ENCODE measurements at places on chromosomes 1 and 21.

DNA sequence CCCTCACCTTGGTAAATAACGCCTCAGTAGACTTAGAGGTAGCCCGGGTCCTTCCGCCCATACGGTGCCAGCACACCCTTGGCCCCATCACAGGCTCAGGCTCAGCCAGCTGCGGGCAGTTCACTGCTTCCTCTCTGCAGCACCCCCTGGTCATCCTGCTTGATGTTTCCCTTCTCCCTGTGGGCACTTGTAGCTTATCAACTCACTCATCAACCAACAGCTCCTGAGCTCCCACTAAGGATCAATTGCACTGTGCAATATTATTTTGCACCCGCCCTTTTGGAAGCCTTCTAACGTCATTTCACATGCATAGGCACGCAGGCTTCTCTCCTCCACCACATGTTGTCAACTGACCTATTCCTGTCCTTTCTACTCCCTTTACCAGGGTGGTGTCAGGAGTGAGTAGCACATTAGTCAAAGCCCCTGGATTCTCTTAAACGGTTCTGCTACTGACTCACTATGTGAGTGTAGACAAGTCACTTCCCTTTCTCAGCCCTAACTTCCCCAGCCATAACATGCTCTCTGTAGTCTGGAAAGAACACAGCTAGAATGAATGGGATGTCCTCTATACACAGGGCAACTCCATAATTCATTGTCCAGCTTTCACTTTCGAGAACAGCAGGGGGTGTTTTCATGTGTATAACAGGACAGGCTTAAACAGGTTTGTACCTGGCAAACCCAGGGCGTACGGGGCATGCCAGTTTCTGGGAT, 47.1 kb upstream of the IRF2BP2 start:
- peak; percentile 92 for DNase-seq

GRCh38 chr1:40625076-40625475, 40.4 kb downstream of the RIMS3 start:
- DNase-seq: peak; percentile 18

GRCh38 chr1:178134061-178134460, 40.2 kb downstream of the RASAL2 start:
- DNase-seq: peak; percentile 89

DNA sequence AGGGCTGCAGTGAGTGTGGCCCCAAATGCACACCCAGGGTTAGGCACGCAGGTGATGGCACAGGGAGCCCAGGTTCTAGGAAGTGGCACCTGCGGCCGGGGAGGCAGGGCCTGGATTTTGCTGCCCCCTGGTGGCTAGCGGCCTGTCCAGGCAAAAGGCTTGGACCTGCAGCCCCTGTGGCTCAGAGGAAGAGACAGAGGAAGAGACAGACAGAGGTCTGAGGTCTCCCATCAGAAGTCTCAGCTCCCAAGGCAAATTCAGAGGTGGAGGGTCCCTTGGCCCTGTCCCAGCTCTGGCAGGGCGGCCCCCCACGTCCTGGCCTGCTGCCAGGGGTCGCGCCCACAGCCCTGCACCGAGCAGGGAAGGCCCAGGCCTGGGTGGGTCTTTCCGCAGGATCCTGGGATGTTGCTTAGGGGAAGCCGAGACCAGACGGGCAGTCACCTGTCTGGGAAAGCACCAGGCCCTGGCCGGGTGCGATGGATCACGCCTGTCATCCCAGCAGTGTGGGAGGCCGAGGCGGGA, 8.0 kb upstream of the TNFRSF14 start:
- peak; percentile 89 for DNase-seq

- DNase-seq: no peak
Observed at GRCh38 chr21:27408826-27409225, 441.9 kb upstream of the ADAMTS5 start.

DNA sequence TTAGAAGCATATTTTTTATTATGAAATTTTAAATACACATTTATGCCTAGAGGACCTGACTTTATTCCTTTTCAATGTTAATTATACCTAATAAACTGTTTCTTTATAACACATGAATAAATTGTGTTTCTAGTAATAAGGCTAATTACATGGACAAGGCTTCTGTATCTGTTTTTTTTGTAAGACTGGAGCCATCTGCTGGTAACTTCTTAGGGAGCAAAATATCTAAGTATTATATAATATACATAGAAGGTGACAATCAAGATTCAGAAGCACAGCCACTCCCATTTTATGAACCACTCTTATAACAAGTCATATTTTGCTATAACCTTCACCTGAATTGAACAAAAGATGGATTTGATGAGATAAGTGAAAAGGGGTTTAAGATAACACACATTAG, 84.2 kb downstream of the LBR start:
- DNase-seq: peak; percentile 40

- no peak for DNase-seq
Observed at GRCh38 chr1:154886281-154887015, 16.4 kb upstream of the KCNN3 start.

- no peak for DNase-seq
Observed at GRCh38 chr1:202304375-202304774, 37.4 kb downstream of the UBE2T start.

GRCh38 chr1:28812669-28813468, 899 bp downstream of the OPRD1 start:
- no peak for DNase-seq

DNA sequence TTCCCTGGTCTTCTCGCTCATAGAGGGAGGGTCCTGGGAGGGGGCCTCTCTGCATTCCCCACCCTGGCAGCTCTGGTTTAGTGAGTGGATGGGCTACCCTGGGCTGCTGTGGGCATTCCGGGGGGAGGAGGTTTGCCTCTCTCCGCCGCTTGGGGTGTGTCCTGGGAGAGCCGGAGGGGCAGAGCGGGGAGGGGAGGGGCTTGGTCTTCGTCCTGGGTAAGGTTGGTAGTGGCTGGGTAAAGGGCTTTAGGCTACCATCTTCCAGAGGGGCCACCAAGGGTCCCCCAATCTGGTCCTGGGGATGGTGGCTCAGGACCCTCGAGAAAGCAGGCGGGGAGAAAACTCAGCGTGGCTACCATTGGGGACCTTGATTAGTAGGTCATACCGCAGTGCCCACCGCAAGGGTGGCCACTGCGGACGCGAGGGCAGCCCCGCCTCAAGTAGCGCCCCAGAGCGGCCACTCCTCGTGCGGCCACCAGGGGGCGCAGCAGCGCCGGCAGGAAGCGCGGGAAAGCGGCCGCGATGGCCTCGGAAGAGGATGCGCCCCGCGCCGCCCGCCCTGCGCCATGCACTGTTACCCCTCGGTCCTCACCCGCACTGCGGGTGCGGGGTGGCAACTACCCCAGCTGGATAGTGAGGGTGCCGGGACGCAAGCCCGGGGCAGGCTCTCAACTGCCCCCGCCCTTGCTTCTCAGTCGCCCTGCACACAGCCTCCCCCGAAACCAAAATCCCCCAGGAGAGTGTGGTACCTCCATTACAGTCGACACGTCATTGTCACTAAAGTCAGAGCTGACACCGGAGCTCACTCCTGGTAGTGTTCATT, 44.1 kb upstream of the SLC25A33 start:
- peak; percentile 86 for DNase-seq

- DNase-seq: no peak
Observed at GRCh38 chr1:242224461-242224860, 225.6 kb upstream of the MAP1LC3C start.

- DNase-seq: peak; percentile 78
Observed at GRCh38 chr1:26290122-26290881, 10.4 kb downstream of the SH3BGRL3 start.

- DNase-seq: no peak
Observed at GRCh38 chr1:170213596-170213995, 67.8 kb downstream of the NTMT2 start.

DNA sequence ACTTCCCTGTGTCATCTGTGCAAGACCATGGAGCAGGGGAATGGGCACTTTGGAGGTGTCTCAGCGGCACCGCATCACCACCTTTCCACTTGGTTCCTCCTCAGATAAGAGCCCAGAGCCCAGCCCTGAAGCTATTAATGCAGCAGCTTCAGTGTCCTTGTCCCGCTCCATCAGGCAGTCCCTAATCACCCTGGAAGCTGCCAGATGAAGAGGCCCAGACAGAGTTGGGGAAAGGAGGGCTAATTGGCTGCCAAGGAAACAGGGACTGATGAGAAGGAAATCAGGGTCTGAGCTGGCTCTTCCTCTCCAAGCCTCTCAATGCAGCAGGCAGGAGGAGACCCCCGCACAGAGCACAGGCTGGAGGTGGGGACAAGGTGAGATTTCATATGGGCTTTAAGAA, 83.1 kb upstream of the KLHDC7A start:
- DNase-seq: no peak

DNA sequence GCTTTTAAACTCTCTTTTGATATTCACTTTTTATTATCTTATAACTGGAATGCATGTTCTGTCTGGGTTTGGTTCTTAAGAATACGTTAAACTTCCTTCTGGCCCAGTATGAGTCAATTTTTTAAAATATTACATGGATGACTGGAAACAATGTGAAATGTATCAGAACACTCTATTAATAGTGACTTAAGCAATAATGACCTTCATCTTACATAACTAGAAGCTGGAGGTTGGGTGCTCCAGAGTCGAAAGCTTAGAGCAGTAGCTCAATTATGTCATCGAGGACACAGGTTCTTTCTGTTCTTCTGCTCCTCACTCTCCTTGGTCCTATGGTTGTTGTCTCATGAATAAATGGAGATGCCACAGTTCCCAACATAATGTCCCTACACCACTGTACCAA, 91.6 kb upstream of the FOXD3 start:
- DNase-seq: peak; percentile 5

DNA sequence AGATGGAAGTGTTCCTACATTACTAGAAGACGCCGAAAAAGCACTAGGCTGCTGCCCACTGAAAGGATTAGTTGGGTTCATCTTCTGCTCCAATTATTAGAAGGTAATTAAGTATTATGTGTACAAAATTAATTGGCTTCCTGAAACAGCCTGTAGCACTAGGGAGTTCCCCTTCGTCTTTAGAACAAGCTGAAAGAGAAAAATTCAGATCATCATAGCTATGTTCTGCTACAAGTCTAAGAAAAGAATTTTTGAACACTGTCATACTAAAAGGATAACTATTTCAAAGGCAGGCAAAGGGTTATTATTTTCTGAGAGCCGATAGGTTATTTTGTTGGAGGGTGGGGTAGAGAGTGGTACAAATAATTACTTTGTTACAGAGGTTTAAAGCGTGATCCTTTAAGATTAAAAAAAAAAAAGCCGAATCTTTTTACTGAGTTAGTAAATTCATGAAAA, at the start of gene MCM3AP:
Gene MCM3AP, minus strand, starts transcription at position 406 of the 456 bp plus-strand sequence. Its CDS starts 325 bp downstream, at position 81.
- no peak for DNase-seq

- DNase-seq: peak; percentile 50
Observed at GRCh38 chr1:184806296-184806721, 51.7 kb upstream of the EDEM3 start.

DNA sequence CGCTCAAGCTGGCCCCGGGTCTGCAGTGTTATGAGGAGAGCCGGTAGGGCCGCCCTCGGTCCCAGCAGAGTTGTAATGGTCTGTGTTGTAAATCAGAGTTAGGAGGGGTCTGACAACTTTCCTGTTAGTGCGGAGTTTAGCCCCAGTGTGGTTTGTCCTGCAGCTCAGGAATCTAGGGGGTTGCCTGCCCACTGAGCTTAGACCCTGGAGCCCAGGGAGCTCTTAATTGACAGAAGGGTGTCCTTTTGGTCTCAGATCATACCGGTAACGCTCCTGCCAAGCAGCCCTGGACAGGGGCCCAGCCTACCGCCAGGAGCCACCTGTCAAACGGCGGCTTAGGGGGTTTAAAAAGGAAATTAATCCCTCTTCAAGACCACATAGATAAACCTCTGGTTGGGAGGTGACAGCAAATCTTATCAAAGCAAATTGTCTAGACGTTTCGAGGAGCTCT, 164.4 kb downstream of the DYRK1A start:
- DNase-seq: no peak

DNA sequence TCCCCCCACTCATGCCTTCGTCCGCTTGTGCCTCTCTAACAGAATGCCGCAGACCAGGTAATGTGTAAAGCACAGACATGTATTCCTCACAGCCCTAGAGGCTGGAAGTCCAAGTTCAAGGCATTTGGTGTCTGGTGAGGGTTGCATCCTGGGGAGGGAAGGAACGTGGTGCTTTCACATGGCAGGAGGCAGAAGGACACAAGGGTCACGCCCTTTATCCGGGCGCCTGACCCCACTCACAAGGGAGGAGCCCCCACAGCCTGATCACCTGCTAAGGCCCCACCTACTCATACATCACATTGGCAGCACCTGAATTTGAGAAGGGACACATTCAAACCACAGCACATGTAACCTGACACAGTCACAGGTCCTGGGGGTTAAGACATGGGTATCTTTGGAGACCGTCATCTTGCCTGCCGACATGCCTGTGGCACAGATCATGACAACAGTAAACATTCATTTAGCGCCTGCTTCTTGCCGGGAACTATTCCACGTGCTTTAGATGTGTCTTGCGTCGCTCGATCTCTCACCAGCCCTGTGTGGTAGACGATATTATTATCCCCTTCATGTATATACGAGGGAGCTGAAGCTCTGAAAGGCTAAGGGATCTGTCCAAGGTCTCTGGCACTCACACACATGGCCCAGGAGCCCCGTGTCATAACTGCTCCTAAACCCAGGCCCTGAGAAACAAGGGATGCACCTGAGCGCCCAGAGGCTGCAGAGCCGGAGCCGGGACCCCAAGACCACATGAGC, 235.6 kb downstream of the NPHP4 start:
- no peak for DNase-seq

DNA sequence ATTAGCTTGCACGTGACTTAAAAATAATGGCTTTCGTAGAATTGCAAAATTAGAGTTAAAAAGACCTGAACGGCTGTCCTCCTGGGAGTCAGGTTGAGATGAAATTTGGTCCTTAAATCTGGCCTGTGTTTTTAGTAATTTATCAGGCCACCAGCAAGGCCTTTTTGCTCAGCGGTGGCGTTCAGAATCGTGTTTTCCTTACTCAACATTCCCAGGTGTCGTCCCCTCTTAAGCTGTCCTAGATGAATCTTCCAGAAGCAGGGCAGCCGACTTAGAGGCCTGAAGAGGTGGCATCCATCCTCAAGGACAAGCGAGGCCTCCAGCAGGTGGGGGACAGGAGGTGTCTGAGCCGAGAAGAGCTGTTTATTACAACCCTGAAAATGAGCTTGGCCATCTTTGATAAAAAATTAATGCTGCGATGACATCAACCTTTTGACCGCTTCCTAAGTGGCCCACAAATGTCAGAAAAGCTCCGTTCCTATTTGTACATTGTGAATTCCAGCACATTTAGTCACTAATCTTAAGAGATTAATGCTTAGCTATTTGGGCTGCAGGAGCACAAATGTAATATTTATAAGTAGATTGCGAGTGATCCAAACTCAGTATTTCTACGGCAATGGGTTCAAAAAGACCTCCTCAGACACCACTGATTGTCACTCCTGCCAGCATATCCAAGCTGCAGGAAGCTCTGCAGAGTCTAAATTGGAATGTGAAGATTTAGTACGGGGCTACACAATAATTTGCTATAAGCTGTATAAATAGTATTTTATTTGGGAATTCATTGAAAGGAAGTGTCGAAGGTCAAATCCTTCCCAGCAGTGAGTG, 344.1 kb upstream of the VAMP3 start:
- no peak for DNase-seq
